ENCODE measurements at places on chromosomes 1 and 21.

DNA sequence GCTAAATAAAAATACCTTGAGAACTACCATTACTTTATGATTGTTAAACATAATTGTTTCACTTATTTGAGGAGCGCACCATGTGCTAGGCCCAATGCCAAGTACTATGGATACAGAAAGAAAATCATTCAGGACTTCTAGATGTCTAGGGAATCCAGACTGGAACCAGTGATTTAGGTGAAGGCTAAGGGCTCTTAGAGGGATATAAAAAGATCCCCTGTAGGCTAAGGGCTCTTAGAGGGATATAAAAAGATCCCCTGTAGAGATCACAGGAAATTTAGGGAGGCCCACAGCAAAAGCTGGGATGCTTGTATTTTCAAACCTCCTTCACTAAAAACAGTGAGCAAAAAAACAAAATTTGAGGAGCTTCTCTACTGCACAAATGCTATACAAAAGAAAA, 6.7 kb downstream of the TOR1AIP2 start:
- no peak for DNase-seq

- no peak for DNase-seq
Observed at GRCh38 chr1:5525597-5526384, 466.4 kb downstream of the NPHP4 start.

GRCh38 chr21:20424943-20425342, 573.3 kb upstream of the NCAM2 start:
- DNase-seq: no peak

DNA sequence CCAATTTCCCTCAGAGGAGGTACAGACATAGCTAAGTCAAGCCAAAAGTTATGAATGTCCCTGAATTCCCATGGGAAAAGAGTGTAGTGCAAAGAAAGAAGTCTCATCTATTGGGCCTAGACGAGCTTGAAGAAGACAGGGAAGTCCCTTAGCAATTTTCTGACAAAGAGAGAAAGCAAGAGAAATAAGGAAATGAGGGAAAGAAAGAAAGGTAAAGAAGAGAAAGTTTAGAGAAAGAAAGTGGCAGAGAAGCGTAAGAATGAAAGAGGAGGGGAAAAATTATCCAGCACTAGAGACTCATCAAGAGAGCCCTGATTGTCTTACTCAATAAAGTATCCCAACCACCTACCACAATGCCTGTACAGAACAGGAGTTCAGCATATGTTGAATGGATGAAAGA, 40.6 kb upstream of the FOXD3 start:
- no peak for DNase-seq

DNA sequence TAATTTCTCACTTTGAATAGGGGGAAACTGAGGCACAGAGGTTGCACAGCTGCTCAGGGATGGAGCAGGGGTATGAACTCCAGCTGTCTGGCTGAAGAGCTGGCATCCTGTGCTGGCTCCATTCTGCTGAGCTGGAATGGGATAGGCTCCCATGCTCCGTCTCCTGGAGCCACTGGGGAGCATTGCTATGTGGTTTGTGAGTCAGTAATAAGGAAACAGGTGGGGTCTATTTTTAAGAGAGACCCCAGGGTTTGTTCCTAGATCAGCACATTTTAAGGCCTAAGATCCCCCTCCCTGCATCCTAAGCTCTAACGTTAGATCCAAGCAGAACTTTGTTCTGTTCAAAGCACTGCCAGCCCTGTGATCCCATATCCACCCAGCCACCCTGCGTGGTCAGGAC, 72.2 kb downstream of the LACTBL1 start:
- DNase-seq: no peak

- peak; percentile 81 for DNase-seq
Observed at GRCh38 chr1:156797212-156797871, 19.3 kb downstream of the SH2D2A start.

DNA sequence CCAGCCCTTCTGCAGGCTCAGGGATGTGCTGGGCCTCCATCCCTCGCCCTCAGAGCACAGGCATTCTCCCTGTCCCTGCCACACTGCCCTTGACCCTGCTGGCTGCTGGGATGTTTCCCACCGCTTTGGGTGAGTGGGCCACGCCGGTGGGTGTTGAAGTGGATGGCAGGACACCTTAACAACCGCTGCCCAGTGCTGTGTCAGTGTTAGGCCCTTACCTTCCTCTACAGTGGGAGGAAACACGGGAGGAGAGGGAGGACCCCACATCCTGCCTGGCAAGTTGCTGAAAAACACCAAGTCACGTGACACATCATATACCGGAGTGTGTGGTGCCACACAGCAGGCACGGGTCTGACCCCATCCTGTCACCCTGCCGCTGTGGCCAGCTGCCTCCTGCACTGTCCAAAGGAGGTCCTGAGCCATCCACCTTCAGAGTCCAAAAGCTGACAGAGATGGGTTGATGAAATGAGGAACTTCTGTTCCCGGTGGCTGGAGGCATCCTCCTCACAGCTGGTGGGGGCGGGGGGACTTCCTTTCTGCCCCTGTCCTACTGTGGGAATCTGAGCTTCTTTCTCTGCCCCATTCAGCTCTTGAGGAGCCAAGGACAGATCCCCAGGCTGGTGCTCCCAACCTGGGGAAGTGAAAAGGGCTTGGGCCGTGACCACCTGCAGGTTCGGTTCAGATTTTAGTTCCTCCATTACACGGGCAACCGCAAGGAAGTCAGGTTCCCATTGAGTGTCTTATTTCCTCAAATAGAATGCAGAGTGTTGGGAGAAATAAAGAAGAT, 3.2 kb upstream of the THEMIS2 start:
- peak; percentile 60 for DNase-seq

- DNase-seq: no peak
Observed at GRCh38 chr1:30130099-30130498, 593.3 kb downstream of the MATN1 start.

- DNase-seq: no peak
Observed at GRCh38 chr1:18836654-18837053, 22.8 kb downstream of the TAS1R2 start.

GRCh38 chr1:235313931-235314678, 13.9 kb downstream of the ARID4B start:
- DNase-seq: no peak

- DNase-seq: peak; percentile 14
Observed at GRCh38 chr1:154768456-154769125, 101.5 kb downstream of the KCNN3 start.

- no peak for DNase-seq
Observed at GRCh38 chr1:179785031-179785431, 41.9 kb downstream of the FAM163A start.

GRCh38 chr1:53644909-53645689, 93.9 kb downstream of the GLIS1 start:
- DNase-seq: no peak

GRCh38 chr1:15639262-15639661, 22.0 kb downstream of the DDI2 start:
- DNase-seq: no peak

DNA sequence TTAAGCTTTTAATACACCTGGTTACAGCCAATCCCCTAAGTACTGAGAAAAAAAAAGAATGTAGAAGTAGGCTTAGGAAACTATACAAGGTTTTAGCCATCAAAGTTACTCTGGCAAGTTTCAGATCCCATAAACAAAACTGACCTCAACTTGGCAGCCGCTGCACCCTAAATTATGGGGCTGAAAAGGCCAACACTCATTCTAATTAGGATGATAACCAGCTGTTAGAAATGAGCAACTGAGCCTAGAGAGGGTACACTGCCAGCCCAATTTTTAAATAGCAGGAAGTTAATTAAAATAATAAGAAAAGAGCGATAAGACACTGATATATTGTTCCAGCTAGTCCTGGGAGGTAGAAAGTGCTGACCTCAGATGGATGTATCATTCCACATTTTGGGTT, 105.7 kb upstream of the VAV3 start:
- no peak for DNase-seq

DNA sequence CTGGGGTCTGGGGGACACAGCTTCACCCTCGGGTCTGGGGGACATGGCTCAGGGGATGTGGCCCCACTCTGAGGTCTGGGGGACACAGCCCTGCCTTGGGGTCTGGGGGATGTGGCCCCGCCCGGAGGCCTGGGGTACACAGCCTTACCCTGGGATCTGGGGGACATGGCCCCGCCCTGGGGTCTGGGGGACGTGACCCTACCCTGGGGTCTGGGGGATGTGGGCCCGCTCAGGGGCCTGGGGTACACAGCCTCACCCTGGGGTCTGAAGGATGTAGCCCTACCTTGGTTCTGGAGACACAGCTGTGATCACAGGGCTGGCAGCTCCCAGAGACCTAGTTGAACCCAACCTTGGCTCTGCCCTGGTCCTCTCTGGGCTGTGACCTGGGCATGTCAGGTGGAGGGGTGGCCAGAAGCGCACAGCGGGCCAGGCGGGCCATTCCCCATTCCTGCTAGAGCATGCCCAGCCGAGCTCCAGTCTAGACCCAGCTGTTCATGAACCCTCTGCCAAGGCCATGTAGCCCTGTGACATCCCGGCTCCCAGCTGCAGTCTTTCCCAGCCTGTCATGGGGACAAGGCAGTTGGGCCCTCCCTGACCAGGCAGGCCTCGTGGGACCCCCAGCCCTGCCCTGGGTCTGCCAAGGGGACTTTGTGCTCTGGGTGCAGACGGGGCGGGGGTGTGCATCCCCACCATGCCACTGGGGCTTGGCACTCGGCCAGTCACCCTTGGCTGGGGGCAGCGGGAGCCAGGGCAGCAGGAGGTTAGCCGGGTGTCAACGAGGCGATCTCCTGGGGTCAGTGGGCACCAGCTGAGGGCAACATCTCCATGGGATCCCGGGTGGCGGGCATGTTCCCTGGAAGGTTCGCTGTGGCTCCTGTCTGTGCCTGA, 43.9 kb downstream of the WNT9A start:
- DNase-seq: no peak
